GM13976 (cell line): ENCODE measurements at places on chromosomes 7 and 10.
A peak's percentile ranks its signal among the peaks of the same experiment; 100 is the strongest.

- no peak for DNase-seq
These were observed 149.4 kb upstream of the ASAH2 start for GRCh38 chr10:50400694-50401093.

DNA sequence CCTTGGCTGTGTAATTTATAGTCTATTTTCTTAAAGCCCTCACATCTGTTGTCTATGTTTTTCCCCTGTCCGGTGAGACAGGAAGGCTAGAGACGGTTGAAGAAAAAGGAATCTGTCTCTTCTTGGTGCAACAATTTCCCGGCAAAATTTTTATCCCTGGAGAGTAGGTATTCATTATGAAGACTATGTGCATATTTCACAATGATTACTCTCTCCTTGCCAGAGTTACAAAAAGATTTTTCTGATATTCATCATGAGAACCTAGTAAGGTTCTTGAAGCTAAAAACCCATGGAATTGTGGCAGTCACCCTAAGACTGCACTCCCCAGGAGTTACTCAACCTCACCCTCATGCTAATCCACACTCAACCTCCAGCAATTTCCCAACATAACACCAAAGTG lies 55.0 kb upstream of the GHITM start:
- no peak for DNase-seq

DNA sequence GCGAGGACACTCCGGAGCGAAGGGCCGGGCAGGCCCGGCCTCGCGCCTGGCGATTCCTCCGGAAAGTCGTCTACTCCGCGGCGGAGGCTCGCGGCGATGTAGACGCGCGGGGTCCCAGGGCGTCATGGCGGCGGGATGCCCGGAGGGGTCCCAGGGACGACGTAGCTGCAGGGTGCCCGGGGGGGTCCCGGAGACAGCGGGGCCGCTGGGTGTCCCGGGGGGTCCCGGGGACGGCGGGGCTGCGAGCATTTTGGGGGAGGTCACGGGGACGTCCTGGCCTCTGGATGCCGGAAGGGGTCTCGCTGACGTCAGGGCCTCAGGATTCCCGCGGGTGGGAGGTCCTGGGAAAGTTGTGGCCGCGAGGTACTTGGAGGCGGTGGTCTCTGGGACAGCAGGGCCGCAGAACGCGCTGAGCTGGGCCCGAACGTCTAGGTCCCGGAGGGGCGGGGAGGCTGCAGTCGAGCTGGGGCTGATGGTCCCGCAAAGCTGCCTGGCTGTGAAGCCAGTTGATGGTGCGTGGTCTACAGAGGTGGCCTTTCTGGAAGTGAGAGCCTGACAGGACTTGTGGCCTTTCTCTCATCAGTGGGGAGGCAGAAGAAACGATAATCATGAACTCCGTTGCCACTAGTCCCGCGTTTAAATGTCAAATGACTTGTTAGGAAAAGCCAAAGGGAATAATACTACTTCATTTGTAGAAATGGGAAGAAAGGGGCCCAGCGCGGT lies 637 bp downstream of the HSPA14 start:
- DNase-seq = peak; percentile 59

GRCh38 chr10:45437587-45438465 lies 63.8 kb downstream of the ALOX5 start:
- DNase-seq = no peak

- DNase-seq = no peak
These were observed 13.1 kb upstream of the CAMK2G start for GRCh38 chr10:73887294-73888039.

- DNase-seq = no peak
These were observed 59.9 kb upstream of the RHEB start for GRCh38 chr7:151579644-151580043.

- no peak for DNase-seq
These were observed 183.7 kb downstream of the RPS24 start for GRCh38 chr10:78217336-78217735.

DNA sequence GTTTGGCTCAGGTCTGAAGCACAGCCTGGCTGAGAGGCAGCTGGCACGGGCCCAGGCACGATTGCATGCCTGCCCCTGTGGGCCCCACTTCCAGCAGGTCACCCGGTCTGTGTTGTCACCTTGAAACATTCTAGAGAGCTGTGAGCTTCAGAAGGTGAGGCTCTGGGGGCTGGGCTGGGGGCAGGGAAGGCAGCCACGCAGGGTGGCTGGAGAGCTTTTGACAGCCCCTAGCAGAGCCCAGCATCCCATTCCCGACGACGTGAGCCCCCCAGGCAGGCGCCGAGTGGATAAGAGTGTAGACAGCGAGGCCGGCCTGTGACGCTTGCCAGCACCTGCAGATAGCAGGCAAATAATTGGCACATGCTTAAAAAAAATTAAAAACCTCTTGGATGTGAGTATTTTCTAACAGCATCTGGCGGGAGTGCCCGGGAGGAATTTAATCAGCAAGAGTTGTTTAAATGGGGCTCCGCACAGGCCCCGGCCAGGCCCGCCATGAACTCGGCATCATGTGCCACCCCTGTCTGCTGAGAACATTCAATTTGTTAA lies 212.0 kb upstream of the TBX20 start:
- no peak for DNase-seq

DNA sequence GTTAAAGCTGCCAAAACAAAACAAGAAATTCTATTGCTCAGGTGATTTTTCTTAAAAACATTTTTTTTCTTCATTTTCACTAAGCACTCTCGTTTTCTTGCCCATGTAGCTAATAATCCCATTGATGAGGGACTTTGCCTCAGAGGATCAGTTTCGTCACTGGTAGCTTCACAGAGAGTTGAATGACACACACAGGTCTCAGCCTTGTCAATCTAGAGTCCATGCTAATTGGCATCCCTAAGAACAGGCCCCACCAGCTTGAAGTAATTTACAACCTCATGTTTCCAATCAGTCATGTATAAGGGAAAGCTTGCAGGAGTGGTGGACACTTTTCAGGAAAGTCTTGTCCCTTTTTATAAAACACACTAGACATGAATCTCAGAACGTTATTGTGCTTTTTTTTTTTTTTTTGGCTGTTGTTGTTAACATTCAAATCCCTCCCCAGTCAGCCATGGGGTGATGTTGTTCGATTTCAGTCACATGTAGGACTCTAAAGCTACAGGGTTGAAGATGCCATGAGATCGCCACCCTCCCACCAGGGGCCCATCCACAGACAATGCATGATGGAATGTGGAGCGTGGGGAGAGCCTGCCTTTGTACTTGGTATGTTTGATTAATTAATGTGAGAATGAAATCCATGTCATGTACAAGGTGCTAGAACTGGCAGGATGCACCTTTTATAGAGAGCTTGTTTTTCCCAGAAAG lies 232.4 kb upstream of the FZD8 start:
- DNase-seq = no peak

- DNase-seq = no peak
These were observed 40.1 kb upstream of the ZNRF2 start for GRCh38 chr7:30244340-30244739.

DNA sequence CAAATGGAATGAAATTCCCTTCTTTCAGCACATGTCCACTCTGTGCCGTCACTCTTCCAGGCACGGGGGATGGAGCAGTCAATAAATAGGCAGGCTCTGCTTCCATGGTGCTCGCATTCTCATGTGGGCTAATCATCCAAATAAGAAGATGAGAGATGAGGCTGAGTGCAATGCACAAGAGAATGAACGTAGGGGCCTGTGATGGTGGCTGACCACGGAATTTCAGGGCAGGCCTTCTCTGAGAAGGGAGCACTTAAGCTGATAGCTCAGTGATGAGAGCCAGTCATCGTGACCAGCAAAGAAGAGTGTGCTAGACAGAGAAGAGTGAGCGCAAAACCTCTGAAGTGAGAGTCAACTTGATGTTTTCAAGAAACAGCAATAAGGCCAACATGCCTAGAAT lies 47.9 kb downstream of the TAF3 start:
- DNase-seq = no peak

GRCh38 chr10:14748441-14748840 lies 26.3 kb downstream of the FAM107B start:
- no peak for DNase-seq

DNA sequence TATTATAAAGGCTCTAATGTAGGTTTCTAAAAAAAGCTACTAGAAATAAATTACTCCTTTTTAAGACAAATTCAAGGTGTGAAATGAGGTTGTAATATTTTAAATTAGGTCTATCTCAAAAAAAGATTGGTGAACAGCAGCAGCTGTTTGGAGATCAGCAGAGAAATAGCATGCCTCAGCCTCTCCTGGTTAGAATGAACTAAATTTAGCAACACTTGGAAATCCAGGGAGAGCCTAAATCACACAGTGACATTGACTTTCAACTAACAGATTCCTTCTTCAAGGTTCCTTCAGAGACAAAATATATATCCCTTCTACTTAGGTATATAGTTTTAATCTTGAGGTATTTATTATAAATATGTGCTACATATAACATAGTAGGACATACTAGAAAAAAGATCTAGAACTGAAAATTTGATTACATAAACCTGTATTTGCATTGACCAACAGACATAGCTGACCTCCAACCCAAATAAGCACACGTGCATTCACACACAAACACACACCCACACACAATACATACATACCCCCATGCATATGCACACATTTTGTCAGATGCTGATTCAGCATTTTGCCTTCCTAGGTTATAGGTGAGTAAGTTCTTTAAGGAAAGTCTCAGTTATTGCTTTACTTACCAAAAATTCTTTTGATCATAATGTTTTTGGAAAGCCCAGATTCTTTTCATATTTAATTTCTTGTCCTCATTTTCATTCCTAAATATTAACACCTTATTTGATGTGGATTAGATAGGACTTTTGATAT lies 47.3 kb downstream of the DGKB start:
- no peak for DNase-seq

GRCh38 chr7:79452495-79453265 lies 787 bp downstream of the MAGI2 start:
- DNase-seq = peak; percentile 16

GRCh38 chr7:117493460-117493859 lies 13.6 kb downstream of the CFTR start:
- no peak for DNase-seq
